Stromal cell of bone marrow (primary cell): ENCODE measurements at places on chromosomes 5 and 9.

- no peak for DNase-seq
Observed at GRCh38 chr5:89216606-89217005, 333.6 kb upstream of the MEF2C start.

DNA sequence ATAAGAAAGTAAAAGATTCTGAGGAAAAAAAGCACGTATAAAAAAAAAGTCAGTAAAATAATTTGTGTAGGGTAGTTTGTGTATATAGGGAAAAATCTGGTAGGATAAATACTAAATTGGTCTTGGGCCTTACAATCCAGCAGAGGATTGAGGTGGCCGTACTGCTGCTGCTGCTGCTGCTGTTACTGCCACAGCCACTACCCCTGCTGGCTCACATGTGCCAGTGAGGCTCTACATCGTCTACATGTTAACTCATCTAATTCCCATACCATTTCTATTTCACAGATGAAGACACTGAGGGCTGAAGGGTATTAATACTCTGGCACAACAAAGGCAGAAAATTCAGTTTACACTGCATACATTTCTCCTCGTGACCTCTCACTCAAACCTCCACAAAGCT, 928.5 kb downstream of the TLE4 start:
- DNase-seq = no peak

DNA sequence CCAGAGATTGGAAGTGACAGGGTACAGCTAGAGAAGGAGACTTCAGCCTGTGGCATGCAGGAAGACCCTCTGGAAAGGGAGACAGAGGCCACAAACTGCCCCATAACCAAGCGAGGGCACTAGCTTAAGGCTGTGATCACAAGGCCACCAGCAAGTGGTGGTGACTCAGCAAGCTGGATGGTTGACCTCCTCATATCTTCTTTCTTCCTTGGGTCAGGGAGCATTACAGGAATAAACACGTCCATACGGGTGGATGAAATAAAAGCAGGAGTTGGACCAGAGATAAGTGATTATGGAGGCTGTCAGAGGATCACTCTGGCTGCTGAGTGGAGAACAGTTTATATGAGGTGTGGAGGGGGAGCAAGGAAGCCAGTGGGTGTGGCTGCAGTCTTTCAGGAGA, 234.6 kb upstream of the TAS2R1 start:
- DNase-seq = no peak

DNA sequence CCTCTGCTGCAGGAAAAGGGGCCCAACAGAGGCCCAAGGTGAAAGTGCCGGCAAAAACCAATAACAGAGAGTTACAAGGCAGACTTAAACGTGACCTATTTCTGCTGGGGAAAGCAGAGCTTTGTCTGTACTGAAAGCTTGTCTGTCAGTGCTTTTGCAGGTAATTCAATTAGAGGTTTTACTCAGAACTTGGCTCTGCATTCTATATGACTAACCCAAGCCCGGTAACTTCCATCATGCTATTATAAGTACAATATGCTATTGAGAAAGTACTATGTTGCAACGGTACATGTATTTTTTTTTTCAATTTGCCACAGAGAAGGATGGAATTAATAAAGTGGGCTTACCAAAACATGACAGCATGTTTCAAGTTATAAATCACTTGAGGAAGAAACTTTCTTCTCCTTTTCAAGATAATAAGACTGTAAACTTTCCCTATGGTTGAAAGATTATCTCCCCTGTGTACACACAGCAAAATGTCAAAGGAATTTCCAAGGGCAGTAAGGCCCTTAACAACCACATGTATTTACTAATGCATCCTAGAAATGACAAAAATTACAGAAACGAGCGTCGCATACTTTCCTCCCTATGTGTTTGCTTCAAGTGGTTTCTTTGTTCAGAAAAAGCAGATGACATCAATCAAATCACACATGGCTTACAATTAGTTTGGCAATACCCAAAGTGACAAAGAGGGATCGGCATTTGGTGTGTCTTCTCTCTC, 282.4 kb downstream of the EFNA5 start:
- peak; percentile 81 for DNase-seq

DNA sequence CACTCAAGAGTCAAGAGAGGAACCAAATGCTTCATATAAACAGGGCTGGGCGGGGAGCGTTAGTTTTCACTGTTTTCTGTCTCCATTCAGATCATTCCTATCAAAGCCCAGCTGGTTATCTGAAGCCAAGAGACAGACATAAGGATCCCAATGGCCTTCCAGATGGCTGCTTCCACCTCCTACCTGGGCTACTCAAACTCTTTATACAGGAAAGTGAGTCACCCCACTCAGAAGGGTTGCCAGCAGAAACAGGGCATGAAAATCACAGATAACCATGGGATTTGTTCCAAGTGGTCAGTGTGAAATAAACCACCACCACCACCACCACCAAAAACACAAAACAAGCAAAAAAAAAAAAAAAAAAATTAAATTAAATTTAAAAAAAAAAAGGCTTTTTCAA, 5.5 kb downstream of the PRSS3 start:
- no peak for DNase-seq

DNA sequence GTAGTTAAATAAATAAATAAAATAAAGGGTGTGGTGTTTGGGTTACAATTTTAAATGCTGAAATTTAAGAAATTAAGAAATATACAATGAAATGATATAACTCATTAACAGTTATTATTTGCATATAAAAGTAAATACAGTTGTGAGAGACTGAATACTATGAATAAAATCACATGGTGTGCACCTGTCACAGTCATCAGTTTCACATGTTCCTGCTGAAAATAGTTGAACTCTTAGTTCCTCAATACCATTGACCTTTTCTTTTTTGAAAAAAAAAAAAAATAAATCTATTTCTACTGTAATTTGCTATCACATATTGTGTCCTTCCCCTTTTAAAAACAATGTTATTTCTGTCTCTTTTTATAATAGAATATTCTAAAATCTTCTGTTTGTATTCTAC, 130.9 kb upstream of the CHD1 start:
- no peak for DNase-seq

GRCh38 chr9:111572950-111573604, 26.4 kb downstream of the PTGR1 start:
- peak; percentile 89 for DNase-seq

DNA sequence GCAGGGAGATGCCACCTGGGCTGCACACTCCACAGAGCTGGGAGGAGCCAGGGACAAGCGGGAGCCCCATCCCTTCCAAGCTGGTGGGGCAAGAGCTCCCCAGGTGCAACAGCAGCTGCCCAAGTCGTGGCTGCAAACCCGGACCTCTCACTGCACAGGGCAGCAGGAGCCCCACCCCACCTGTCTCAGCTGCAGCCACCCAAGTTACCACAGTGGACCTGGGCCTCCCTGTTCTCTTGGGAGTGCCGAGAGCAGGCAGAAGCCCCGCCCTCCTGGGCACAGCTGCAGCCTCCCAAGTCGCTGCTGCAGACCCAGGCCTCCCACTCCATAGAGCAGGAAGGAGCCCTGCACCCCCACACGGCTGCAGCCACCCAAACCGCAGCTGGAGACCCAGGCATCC, 374.1 kb upstream of the ACO1 start:
- DNase-seq = no peak

DNA sequence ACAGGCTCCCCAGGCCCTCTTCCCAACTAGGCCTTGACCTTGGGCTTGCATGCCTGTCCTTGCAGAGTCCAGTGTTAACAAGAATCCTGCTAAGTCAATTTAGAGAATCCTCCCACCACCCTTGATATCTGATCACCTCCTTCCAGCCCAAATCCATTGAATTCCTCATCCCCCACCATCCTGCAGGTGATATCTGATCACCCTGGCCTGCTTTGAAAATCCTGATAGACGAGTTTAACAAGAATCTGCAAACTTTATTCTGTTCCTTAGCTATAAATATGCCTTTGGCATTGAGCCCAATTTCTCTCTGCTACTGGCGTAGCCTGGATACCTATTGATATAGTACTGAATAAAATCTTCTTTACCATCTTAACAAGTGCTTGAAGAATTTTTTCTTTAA, 125.5 kb downstream of the DIRAS2 start:
- DNase-seq = no peak

- no peak for DNase-seq
Observed at GRCh38 chr5:126869005-126869451, 92.1 kb downstream of the LMNB1 start.

- DNase-seq = no peak
Observed at GRCh38 chr5:109962882-109963603, 273.3 kb downstream of the MAN2A1 start.

- DNase-seq = no peak
Observed at GRCh38 chr9:76296561-76297310, 97.5 kb downstream of the RFK start.

DNA sequence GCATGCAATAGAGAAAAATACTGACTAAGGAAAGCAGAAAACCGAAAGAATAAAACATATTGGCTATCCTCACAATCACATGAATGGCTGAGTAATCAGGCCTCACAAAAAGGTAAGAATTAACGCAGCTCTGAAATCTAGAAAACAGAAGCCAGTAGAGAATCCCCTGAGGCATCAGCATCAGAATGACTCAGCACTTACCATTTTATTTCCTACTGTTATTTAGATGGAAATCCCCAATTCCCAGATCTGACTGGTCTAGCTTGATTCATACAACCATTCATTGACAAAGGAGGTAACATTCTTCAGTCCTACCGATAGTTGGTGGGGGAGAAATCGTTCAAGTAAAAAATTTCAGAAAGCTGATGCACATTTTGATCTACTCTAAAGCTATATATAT, 1408.4 kb upstream of the WWC1 start:
- peak; percentile 1 for DNase-seq

DNA sequence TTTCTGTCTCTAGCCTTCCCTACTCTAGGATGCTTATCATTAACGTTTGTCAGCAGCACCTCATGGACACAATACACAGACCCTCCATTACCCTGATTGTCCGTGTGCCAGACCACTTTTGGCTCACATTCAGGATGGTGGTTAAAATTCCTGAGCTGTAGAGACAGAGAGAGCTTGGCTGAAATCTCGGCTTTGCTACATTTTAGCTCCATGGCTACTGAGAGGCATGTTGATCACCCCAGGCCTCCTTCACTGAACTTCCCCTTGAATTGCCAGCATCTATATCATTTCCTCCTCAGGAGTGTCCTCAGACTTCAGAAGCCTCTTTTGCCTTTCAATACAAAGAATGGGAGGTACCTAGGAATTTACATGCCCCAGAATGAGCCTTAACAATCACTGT, 104.7 kb upstream of the ISL1 start:
- DNase-seq = no peak

DNA sequence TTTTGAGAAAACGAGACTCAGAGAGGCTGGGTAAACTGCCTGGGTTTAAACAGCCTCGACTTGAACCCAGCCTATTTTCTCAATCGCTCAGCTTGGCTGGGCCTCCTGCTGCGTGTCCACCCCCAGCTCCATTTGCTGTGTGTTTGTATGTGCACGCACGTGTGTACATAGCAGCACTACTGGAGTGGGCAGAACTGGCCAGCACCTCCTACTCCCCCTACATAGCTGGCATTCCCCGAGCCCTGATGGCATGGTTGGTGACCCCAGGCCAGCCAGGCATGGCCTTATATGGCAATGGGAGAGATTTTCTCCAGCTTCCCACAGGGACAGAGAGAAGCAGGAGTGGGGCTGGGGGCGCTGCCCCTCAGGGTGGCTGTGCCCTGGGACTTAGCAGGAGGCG, 4.1 kb downstream of the AIF1L start:
- DNase-seq = no peak

DNA sequence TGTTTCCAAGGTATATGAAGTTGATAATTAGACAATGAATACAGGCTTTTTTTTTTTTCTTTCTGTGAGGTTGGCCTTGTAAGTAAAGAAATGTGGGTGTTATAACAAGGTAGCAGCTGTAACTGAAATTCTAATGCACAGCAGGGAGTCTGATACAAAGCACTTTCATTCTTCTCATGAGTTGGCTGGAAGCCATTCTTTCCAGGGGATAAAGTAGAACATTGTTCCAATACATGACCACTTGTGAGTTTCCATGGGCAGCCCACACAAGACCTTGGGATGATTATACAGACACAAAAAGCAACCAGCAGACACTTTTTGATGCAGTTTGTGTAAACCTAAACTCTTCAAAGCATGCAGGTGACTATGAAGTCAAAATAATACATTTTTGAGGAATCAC, 1785.9 kb upstream of the WWC1 start:
- no peak for DNase-seq

DNA sequence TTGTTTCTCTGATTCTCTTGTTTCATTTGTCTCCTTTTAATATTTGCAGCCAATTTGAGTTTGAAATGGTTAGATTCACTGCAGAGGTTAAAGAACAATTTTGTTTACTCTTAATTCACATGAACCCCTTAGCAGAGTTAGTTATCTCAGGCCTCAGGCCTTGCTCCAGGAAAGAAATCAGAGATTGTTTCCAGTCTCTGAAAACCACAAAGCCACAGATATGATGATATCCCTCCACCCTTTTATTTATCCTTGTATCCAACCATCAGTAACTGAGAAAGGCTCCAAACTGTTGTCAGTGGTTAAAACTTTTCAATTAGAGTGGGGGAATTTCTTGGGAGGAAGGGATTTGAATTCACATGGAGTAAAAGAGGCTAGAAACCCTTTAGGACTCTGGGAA, 406.0 kb upstream of the DMAC1 start:
- DNase-seq = no peak

GRCh38 chr9:12862611-12863410, 88.0 kb downstream of the LURAP1L start:
- DNase-seq = no peak

GRCh38 chr5:71938895-71939294, 168.4 kb upstream of the MAP1B start:
- DNase-seq = no peak

DNA sequence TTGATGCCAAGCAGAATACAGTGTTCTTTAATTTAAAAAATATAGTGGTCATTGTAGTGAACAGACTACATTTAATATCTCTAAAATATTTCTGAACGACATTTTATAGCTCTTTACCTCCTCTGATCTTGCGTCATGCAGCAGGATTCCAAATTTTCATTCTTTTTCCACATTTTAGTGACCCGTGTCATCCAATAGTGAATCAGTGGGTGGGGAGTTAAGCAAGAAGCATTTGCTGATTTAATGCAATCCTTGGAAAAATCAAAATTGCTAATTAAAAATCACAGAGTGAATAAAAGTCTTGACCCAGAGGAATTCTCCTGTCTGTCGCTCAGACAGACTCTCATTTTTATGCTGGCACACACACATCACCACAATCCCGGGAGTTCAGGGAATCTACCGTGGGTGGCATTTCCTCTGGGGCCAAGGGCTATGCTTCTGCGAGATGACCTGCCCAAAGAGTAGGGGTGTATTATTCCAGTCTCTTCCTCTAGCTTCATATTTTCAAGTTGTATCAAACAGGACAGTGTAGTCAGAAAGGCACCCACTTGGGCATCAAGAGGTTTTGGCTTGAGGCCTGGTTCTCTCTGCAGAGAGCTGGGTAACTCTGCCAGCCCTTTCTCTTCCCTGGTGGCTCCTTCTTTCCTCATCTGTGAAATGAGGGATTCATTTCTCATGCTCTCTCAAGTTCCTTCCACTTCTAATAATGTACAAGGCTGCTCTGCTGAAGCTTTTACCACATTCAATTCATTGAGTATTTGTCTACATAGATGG, 24.8 kb upstream of the OTP start:
- DNase-seq = peak; percentile 12

GRCh38 chr9:94779031-94779430, 52.5 kb downstream of the AOPEP start:
- DNase-seq = no peak

GRCh38 chr5:124922255-124922975, 176.0 kb upstream of the ZNF608 start:
- no peak for DNase-seq
